ENCODE measurements at places on chromosomes 13 and 19.

DNA sequence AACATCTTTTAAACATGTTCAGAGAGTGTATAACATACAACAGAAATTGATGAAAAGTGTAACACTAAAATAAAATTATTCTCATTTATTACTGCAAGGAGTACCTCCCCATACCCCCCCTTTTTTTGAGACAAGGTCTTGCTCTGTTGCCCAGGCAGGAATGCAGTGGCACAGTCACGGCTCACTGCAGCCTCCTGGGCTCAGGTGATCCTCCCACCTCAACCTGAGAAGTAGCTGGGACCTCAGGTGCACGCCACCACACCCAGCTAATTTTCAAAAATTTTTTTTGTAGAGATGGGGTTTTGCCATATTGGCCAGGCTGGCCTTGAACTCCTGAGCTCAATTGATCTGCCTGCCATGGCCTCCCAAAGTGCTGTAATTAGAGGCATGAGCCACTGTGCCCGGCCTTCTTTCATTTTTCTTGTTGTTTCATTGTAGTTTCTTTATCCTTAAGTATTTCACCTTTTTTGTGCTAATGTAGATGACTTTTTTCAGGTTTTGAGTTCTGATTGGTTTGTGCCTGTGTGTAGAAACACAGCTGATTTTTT, 28.3 kb downstream of the GATAD2A start:
- no peak for DNase-seq

- no peak for DNase-seq
These were observed 53.1 kb downstream of the ATP7B start for GRCh38 chr13:51958217-51958547.

- no peak for DNase-seq
These were observed 28.9 kb downstream of the ARHGEF7 start for GRCh38 chr13:111143865-111144540.

DNA sequence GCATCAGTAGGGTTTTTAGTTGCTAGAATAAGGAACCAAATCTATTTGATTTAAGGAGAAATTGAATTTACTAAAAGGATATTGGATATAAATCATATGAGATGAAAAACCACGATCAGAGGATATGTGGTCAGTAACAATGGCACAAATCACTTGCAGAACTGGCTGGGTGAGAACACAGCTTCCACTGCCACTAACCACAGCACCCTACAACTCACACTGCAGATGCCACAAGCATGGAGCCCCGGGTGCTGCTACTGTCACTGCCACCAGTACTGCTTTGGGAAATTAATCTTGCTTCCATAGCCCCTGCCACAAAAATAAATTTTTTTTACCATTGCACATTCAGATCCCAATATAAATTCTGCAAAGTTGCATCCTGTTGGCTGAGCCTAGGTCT, 40.6 kb upstream of the KLF12 start:
- DNase-seq: no peak

DNA sequence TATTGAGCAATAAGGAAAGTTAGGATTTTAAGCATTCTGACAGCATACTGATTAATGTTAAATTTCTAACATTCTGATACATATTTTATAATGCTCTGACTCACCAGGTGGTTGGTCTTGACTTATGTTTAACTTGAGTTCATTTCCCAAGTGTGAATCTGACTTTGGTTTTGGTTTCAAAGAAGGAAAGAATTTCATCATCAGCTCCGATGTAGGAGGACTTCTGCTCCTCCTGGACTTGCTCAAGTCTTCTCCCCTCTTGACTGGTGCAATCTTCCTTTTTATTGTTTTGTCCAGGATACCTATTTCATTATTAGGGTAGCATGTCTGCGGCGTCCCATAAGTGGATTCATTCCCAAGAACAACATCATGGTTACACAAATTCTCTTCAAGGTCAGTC, 141.3 kb downstream of the RNF17 start:
- no peak for DNase-seq

DNA sequence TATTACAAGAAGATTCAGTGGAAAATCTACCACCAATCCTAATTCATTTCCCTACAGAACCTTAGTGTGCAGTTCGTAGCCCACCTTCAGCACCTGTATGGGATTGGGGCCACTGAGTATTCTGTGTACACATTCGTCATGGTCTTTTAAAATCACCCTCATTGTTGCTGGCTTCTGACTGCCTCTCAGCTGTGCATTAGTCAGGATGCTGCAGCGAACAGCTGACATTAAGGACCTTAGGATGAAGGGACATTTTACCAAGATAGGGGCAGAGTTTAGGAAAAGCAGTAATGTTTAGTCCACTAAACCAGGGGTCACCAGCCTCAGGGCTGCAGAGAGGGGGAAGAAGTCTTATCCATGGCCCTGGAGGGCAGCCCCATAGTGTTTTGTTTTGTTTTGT, 176.5 kb downstream of the COL4A1 start:
- DNase-seq: no peak

All from fibroblast of the conjunctiva (primary cell).